HFFc6 (cell line): ENCODE measurements at places on chromosomes 12 and 14. TPM values are rescaled to one million over a fixed set of nuclear protein-coding genes. Genes with fewer than 3 reads are reported as not detected.

- H3K4me1 ChIP-seq, result peaks cover 10% of the 10 kb centered on the region
- H3K27me3 ChIP-seq, result peaks cover 34% of the 10 kb centered on the region
- H3K36me3 ChIP-seq, result no peaks in the 10 kb centered on the region
- no peak for DNase-seq
Measured at GRCh38 chr14:91298576-91298975, 54.1 kb upstream of the GPR68 start.

Gene POC1B
- 10.3 to 11.2 TPM (median 10.4 TPM) in 3 replicates for total RNA-seq

GRCh38 chr14:99471731-99472130 is 8.9 kb downstream of the SETD3 start:
- peaks cover 48% of the 10 kb centered on the region for H3K4me1 ChIP-seq
- H3K36me3 ChIP-seq, result no peaks in the 10 kb centered on the region
- DNase-seq, result no peak
- H3K4me3 ChIP-seq, result no peak overlapping the region
- H3K27me3 ChIP-seq, result no peaks in the 10 kb centered on the region; the same call in none of the 2 replicates

- H3K4me3 ChIP-seq, result no peak overlapping the region
- H3K27ac ChIP-seq, result no peak overlapping the region
- H3K36me3 ChIP-seq, result no peaks in the 10 kb centered on the region
Measured at GRCh38 chr12:7146228-7146627, 16.1 kb downstream of the CLSTN3 start.
